ENCODE measurements at places on chromosomes 1 and 21.

- no peak for DNase-seq
Measured at GRCh38 chr1:62978741-62979140, 194.8 kb downstream of the ATG4C start.

DNA sequence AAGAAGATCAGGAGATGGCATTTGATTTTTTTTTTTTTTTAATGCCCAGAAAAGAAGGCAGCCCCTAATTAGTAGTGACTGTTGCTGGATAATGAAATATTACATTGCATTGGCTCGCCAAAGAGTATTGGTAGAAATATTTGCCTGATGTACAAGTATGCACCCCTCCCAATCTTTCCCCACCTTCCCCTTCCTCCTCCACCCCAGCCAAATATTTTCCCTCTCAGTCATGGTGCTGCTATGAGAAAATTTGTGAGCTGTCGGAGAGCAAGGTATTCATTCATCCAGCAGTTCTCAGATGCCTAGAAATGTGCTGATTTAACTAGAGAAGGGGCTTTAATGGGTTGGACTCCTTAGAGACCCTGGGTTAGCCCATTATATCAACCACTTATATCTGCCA, 50.5 kb upstream of the IKBKE start:
- DNase-seq, result no peak

GRCh38 chr21:36765229-36765628, 66.3 kb downstream of the SIM2 start:
- DNase-seq, result no peak

DNA sequence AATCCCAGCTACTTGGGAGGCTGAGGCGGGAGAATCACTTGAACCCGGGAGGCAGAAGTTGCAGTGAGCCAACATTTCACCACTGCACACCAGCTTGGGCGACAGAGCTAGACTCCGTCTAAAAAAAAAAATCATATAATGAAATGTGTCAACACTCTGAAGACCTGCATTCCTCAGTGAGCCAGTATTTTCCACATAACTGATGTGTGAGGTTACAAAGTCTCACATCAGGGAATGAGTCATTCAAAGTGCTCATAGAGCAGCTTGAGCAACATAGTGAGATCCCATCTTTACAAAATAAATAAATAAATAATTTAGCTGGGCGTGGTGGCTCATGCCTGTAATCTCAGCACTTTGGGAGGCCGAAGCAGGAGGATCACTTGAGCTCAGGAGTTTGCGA, 65.5 kb downstream of the CASZ1 start:
- no peak for DNase-seq

- DNase-seq, result no peak
Measured at GRCh38 chr21:41664881-41665765, 101.7 kb downstream of the RIPK4 start.

DNA sequence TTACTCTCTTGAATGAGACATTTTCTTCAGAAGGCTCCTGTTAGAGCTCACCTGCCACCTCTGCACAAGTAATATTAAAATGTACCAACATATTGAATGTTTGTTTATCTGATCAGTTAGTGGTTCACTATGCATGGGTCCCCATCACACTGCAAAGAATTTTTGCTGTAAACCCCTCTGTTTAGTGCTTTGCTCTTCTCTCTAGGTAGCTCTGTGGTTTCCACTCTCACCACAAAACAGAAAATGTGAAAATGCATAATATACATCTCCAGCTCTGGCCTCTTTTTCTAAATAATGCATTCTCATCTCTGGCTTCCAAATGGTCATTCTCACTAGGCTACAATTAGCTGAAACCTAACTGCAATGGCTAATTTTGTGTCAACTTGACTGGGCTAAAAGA, 176.7 kb downstream of the TRIM33 start:
- DNase-seq, result no peak

GRCh38 chr1:109497449-109498160, 3.7 kb downstream of the CYB561D1 start:
- DNase-seq, result no peak

DNA sequence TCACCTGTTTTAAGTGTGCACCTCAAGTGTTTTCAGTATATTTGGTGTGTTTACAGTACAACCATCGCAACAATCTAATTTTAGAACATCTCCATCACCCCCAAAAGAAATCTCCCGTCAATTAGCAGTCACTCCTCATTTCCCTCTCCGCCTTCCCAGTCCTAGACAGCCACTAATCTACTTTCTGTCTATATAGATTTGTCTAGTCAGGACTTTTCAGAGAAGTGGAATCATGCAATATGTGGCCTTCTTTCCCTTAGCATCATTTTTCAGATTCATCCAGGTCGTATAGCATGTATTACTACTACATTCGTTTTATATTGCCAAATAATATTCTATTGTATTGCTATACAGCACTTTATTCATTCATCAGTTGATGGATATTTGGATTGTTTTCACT, 1.7 kb upstream of the SHE start:
- no peak for DNase-seq

DNA sequence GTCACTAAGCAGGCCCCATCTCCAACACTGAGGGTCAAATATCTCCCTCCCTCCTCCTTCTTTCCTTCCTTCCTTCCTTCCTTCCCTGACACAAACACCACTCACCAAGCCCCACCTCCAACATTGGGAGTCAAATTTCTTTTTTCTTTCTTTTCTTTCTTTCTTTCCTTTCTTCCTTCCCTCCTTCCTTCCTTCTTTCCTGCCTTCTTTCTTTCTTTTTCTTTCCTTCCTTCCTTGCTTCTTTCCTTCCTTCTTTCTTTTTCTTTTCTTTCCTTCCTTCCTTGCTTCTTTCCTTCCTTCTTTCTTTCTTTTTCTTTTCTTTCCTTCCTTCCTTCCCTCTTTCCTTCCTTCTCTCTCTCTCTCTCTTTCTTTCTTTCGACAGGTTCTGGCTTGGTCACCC, 79.2 kb upstream of the ETS2 start:
- no peak for DNase-seq

DNA sequence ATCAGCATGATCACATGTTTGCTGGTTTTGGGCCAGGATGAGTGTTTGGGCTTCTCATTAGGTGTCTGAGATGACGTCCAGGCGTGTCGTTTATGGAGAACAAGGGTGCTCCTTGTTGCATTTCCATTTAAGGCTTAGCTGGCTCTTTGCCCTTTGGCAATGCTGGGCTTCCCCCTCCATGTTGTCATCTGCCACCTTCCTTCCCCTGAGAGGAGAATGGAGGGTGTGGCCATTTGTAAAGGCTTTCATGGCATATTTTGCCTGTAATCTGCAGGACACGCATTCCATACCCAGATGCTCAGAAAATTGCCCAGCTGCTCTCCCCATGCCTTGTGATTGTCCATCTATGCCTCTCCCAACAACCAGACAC, 27.7 kb downstream of the PKP1 start:
- peak; percentile 86 for DNase-seq

DNA sequence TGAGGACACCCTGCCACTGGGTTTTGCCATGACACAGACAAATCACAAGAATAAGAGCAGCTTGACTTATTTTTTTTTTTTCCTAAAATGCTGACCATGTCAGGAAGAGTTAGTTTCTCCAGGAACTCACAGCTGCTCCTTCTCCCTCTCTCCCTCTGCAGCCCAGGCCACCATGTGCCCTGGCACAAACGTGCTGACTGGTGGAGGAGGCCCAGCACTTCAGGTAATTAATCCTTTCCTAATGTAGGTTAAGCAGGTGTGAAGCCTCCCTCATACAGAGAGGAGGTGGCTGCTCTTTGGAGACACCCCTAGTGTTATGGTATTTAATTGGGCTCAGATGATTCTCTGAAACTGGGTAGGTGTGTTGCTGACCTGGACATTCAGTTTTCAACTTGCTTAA, 129.8 kb upstream of the USH2A start:
- no peak for DNase-seq

All from COLO829 (cell line).